Immature natural killer cell (primary cell): ENCODE measurements at places on chromosomes 16 and 17.

- peak; percentile 29 for DNase-seq
These were observed 13.2 kb downstream of the COPZ2 start for GRCh38 chr17:48024149-48025039.

DNA sequence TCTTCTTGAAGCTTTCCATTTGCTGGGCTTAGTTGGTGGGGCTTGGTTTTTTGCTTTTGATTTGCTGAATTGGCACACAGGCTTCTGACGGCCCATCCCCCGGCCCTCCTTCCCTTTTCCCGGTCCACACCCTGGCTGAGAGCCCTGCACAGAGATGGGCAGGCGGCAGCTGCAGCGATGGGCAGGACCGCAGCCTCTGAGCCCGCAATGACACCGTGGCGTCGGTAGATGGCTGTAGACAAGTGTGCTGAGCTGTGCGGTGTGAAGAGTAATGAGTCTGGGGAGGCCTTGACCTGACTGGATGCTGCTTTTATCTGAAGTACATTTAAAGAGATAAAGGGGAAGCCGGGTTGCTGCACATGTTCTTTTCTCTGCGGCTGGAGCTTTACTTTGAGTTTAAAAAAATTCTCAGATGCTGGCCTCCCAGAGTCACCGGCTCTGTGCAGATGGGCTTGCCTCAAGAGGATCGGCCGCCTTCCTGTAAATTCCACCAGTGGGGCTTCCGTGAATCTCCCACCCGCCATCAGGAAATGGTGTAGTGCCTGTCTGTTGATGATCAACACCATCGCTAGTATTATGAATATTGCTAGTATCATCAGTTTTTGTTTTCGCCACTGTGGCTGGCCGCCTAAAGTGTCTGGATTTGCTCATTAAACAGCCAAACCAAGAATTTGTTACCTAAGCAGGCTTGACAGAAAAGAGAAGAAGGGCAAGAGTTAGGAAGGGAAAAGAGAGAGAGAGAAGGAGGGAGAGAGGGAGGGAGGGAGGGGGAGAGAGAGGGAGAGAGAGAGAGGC is 245.6 kb upstream of the RBFOX1 start:
- no peak for DNase-seq

GRCh38 chr17:34403006-34403405 is 40.0 kb upstream of the CCL1 start:
- DNase-seq = no peak

GRCh38 chr17:54891176-54891821 is 9.4 kb upstream of the TOM1L1 start:
- no peak for DNase-seq

DNA sequence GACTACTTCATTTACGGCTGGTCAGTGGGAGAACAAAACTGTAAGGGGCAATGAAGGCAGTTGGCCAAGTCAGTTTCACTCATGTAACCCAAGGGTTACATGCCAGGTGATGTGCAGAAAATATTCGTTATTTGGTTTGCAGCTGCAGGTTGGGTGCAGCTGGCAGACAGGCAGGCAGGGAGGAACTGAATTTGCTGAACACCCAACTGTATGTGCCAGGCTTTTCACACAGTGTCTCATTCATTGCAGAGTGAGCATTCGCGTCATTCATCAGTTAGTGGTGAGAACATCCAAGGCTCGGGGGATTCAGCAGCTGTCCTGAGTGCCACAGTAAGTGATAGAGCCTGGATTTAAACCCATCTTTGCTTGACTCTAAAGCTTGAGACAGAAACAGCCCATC is 59.7 kb downstream of the ABCC6 start:
- DNase-seq = no peak

- no peak for DNase-seq
These were observed 123.1 kb downstream of the FOXL1 start for GRCh38 chr16:86701286-86701975.
